NCI-H2081 treated with DMSO at 0.1 percent for 48 hours (cell line): ENCODE measurements at places on chromosomes 16 and 17.

- no peak for DNase-seq
Observed at GRCh38 chr17:47791025-47791424, 30.6 kb downstream of the OSBPL7 start.

- no peak for DNase-seq
Observed at GRCh38 chr16:14494396-14494966, 135.6 kb downstream of the PARN start.

DNA sequence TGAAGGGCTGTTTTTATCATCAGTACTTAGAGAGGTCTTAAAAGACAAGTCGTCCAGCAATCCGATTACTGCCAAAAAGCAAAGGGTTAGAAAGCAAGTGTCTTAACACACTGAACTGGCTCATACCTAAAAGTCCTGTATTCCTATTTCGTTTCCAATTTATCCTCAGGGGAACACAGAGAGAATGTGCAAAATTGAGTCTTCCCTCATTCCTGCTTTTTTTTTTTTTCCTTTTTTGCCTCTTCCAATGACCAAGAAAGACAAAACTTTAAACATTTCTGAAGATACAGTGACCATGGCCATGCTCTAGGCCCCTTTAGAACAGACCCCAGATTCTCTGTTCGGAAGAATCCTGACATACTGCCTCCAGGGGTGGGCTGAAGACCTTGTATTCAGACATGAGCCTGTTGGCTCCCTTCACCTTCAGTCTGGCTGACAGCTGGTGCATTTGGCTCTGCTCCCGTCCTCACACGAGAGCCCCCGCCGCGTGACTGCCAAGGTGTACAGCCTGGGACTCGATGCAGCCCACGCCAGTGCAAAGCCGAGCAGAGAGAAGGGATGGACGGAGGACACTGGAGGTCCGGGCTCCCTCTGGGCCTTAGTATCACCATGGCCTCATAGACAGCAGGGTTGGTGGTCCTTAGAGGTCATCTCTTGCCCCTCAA, 47.0 kb downstream of the COTL1 start:
- DNase-seq, result no peak

- DNase-seq, result peak; percentile 70
Observed at GRCh38 chr17:3004150-3004801, 59.1 kb downstream of the OR1D5 start.

DNA sequence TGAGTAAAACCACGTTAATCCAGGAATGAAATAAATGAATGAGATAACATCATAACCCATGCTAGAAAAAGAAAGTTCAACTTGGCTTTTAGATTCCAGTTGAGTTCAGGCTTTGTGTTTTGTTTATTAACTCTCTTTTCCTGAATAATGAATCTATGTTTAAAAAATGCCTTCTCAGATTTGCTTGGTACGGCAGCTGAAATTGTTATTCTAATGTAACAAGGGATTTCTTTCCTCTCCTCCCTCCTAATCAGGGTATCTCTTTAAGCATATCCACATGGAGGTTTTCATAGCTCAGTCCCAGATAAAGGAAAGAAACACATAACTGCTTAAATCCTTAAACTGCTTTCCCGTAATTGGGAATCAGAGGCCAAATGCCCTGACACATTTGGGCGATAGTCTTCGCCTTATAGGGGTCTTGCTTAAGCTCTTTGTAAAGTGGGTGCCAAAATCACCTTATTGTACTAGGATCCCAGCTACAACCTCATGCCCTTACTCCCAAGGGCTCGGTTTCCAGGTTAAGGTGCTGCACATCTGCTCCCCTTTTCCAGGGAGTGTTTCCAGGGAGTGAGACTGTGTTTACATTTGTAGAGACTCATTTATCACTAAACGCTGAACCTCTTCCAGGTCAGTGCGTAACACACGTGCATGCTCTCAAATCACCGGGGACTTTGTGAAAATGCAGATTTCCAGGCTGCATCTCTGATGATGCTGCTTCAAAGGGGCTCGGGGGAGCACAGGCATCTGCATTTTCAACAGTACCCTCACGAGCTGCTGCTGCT, 142.8 kb upstream of the FOXF1 start:
- DNase-seq, result no peak
